ENCODE measurements at places on chromosomes 2 and 18.

DNA sequence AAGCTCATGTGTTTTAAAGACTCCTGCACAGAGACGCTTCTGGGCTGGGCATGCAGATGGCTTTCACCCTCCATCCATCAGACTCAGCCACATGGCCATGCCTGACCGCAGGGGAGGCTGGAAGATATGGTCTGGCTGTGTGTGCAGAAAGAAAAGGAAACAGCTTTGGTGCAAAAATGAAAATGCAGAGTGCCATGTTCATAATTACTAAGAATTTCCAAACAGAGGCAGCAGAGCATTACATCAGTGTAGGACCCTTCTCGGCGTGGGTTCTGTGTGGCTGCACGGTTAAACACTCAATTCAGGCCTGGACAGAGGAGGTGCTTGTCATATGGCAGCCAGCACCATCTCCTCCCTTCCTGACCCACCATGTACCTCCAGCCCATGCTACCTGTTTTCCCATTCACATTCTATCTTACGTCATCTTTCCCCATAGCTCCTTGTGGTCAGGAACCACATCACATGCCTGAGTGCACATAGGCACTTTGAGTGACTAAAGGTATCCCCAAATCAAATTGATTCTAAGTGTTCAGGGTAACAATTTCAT is 200.3 kb upstream of the ID2 start:
- no peak for DNase-seq

DNA sequence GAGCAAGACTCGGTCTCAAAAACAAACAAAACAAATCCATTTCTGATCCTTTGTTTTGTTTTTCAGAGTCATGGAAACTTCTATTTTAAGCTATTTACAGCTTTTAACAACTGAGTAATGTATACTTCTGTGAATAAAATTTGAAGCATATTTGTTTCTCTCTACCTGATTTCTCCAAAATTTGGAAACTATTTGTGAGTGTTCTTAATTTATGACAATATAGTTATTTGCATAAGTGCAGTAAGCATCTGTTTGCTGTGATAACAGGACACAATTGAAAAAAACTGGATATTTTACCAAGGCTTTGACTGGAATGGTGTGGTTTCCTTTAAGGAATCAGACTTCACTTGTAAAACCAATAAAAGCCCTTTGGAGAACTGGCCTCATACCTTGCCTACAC is 53.3 kb upstream of the GULP1 start:
- no peak for DNase-seq

GRCh38 chr2:1972422-1972821 is 228.1 kb upstream of the PXDN start:
- peak; percentile 24 for DNase-seq

- DNase-seq, result no peak
Measured at GRCh38 chr2:185695711-185696235, 42.8 kb upstream of the FSIP2 start.

- no peak for DNase-seq
Measured at GRCh38 chr2:61357681-61358080, 113.2 kb downstream of the USP34 start.

- DNase-seq, result no peak
Measured at GRCh38 chr2:65501836-65502235, 69.4 kb upstream of the SPRED2 start.

Data from fibroblast of skin of left quadriceps (primary cell).